ENCODE measurements at places on chromosomes 5 and 9. TPM values are rescaled to one million over a fixed set of nuclear protein-coding genes. Genes with fewer than 3 reads are reported as not detected.
A peak's percentile ranks its signal among the peaks of the same experiment; 100 is the strongest.

- no peak for DNase-seq
Observed at GRCh38 chr9:80968611-80969010, 720.7 kb downstream of the TLE1 start.

DNA sequence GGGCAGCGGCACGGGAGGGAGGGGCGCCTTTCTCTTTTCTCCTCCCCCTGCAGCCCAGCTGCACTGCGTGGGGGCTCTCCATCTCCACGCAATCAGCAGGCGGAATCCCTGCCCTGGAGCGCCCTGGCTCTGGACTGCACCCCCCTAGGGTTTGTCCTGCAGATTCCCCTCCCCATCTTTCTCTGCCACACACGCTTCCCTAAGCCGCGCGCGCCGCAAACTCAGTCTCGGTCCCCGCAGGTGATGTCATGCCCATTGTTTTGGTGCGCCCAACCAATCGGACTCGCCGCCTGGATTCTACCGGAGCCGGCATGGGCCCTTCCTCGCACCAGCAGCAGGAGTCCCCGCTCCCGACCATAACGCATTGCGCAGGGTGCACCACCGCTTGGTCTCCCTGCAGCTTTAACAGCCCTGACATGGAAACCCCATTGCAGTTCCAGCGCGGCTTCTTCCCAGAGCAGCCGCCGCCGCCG, at the start of gene KCNN2:
Gene KCNN2, plus strand, starts transcription at position 347 of the 473 bp plus-strand sequence. Its CDS starts 70 bp downstream, at position 417.
- peak; percentile 86 for DNase-seq

- DNase-seq, result peak; percentile 94
Observed at GRCh38 chr9:128733256-128733655, 9.3 kb upstream of the ZDHHC12 start.

- peak; percentile 80 for DNase-seq
Observed at GRCh38 chr9:27184556-27185351, 75.7 kb downstream of the TEK start.

- DNase-seq, result no peak
Observed at GRCh38 chr9:37010180-37010579, 23.9 kb downstream of the PAX5 start.

- DNase-seq, result peak; percentile 79
Observed at GRCh38 chr5:84393969-84394368, 9.3 kb upstream of the EDIL3 start.

DNA sequence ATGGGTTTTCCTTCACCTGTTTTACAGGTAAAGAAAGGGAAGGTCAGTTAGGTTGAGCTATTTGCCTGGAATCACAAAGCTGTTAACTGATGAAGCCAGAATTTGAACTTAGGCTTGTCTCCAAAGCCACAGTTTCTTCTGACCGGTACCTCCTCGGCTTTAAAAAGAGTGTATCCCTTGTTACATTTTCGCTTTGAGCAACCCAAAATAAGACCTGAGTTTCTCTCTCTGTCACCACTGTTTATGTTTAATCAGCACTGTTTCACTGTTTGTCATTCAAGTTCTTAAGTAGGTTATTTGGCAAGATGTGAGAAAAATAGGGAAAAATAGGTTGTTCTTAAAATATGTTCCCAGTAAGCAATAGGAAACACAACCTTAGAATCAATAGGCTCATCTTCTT, 84.6 kb downstream of the VCAN start:
- no peak for DNase-seq

GRCh38 chr5:74201334-74202081, 439.0 kb downstream of the ENC1 start:
- DNase-seq, result peak; percentile 80

- no peak for DNase-seq
Observed at GRCh38 chr5:42677156-42677842, 79.3 kb upstream of the CCDC152 start.

DNA sequence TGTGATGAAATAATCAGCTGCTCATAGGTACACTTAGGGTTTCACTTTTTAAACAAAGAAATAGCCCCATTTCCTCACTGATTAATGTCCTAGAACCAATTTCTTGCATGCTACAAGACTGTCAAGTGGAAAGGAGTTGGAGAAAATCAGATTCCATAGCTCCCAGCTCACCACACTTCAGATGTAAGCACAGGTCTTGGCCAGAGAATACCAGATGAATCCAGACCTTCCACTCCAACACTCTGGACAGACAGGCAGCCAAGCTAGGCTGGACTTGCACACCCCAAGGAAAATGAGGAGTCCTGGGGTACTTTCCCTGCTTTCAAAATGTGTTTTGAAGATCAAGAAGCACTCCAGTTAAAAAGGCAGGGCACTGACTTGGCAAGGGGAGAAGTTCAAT, 68.5 kb downstream of the KLHL3 start:
- DNase-seq, result no peak

DNA sequence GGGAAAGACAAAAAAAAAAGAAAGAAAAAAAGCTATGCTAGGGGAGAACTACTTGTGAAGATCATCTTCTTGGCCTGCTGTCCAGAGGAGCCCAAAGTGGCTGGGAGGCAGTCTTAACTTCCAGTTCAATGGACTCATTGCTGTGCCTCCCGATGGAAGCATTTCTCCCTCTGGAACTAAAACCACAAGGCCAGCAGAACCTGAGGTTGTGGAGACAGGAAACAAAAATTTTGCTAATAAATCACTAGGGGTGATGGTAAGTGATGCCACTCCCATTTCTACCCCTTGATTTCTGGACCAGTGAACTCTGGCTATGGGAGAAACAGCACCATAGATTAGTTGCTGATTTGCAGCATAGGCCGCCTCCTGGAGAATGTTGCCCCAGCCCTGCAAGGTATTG, 123.4 kb upstream of the NFIL3 start:
- DNase-seq, result no peak

DNA sequence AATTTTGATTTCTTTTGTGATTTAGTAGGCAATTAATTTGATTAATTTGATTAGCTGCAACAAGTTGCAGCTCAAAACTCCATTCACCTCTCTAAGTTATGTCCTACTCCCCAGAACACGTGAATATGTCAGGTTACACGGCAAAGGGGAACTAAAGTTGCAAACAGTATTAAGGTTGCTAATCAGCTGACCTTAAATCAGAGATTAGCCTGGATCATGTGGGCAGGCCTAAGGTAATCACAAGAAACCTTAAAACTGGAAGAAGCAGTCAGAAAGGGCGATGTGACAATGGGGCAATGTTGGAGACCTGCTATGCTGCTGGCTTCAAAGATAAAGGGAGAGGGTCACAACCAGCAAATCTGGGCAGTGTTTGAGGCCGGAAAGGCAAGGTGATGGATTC, 47.3 kb upstream of the ANXA1 start:
- peak; percentile 25 for DNase-seq

DNA sequence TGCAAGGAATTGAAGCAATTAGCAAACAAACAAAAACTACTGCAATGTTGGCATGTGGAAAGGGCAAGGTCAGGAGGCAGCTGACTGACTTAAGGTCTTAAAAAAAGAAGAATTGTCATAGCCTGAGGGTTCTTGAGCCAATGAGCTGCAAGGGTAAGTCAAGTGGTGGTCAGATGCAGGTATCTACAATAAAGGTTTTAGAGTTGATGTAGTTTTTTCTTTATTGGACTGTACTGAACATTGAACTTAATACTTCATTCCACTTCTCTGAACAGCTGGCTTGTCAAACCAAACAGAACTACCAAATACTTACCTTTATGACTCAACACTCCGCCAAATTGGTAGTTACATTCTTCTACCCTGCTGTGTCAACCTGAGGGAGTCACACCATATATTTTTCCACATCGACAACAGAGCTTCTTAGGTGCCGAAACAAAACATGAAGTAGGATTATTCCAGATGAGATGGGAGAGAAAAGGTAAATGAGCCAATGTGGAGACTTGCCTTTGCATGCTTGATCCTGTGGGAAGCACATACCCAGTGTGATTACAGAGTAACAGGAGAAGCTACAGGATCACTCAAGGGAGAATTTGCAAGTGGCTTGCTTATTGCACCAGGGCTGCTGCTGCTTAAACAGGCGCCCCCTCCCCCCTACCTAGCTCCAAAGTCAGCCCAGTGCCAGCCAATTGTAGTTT, 35.3 kb downstream of the EQTN start:
- DNase-seq, result no peak

- no peak for DNase-seq
Observed at GRCh38 chr5:116754556-116754955, 179.9 kb upstream of the SEMA6A start.

GRCh38 chr5:151070449-151070848, 10.4 kb downstream of the TNIP1 start:
- DNase-seq, result no peak

DNA sequence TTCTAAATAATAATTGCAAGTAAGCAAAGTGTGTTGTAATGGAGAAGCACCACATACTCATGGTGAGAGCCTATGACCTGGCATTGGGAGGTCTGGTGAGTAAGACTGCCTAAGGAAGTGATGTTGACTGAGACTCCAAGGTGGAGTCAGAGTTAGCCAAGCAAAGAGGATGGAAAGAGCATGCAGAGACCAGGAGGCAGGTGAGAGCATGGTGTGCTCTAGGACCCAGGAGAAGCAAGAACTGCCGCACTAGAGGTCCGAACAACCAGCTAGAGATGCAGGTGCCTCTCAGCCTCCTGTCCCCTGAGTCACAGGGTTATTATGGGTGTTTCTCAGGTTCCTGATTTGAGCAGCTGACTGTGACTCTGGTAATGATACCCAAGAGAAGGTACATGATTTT, 27.3 kb downstream of the ANP32B start:
- DNase-seq, result peak; percentile 89

GRCh38 chr5:148791334-148791667, 35.1 kb upstream of the ADRB2 start:
- DNase-seq, result no peak

GRCh38 chr5:81254886-81255559, 21.9 kb downstream of the CKMT2 start:
- no peak for DNase-seq

DNA sequence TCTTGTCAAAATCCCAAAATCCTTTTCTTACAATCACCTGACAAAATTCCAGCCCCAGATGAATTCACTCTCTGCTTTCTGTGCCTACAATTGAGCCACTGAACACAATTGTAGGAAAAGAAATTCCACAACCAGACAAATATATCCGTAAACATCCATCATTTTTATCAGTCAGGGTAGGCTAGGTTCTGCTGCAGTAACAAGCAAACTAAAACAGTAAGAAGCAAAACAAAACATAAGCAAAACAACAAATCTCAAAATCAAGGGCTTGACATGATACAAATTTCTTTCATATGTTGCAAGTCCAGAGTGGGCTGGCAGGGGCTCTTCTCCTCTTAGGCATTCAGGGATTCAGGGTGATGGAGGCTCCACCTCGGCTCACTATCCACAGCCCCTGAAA, 114.2 kb upstream of the MAN2A1 start:
- no peak for DNase-seq

DNA sequence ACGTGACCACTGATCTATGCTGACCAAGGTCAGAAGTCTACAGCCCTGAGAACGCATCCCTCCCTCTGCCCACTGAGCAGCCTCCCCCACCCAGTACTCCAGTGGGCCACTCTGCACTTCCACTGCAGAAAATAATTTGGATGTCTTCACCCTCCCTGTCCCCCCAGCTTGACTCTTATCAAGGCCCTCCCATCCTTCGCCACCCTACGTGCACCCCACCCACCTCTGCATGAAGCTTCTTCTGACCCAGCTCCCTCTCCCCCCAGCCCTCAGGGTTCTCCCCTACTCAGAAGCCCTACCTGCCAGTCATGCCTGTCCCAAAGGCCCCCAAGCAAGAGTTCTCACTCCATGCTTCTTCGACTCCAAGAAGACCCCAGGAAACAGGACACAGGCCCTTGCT, 138.5 kb upstream of the FSTL4 start:
- no peak for DNase-seq

GRCh38 chr9:137269231-137269772, 8.2 kb upstream of the TOR4A start:
- peak; percentile 63 for DNase-seq

DNA sequence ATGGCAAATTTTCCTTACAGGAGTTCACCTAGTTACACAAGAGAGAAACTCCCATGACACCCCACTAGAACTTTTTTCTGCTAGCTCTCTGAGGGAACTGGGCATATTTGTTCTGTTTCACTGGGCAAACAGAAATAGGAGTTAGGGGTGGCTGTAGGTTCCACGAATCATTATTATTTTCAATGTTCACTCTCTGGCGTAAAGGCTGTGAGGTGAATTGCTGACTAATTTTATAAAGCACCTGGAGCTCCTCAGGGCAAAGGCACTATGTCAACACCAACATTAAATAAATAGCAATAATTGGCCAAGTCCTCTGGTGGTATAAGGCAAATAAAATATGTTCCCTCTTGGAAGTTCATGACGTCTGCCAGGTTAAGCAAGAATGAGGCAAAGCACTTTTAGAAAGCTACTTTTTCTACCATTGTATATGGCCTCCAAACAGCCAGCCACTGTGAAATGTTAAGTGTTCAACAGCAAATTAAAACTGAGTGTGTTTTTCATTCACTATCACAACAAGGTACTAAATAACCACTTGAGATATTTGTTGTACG, 344.6 kb downstream of the PDE4D start:
- DNase-seq, result no peak

- no peak for DNase-seq
Observed at GRCh38 chr5:181126841-181127240, 4.1 kb downstream of the OR2V1 start.

- DNase-seq, result no peak
Observed at GRCh38 chr5:147733075-147733474, 49.5 kb downstream of the JAKMIP2 start.

DNA sequence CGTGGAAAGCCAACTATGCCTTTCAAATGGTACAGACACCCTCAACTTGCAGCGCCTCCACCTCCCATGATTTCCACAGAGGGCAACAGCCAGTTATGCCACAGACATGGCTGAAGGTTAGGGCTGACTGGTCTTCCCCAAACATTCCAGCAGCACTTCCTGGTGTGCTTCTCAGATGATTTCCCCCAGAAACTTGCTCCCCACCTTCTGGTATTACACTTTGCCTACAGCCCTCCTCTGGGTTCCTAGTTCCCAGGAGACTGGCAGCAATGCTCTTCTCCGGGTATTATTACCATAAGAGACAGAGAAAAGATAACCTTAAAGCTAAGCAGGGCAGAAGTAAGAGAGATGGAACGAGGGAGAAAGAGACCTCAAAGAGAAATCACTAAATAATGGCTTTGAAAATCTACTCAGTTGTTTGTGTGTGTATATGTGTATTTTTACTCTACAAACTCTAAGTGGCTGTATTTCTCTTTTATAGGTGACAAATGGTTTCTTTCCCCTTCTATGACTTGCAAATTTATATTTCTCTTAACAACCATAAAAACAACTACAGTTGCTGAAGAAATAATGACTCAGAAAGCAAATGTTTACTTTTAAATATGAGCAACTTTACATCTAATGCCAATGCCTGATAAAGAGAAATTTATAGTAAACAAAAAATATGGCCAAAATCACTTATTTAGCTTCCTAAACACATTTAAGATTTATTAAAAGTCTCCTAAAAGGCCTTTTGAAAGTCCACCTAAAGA, 133.8 kb downstream of the PDE4D start:
- peak; percentile 46 for DNase-seq

SMIM32 gene
- total RNA-seq, result not detected

SPATA31D4 gene
- not detected for total RNA-seq

GFI1B gene
- not detected for total RNA-seq

ABLIM3 gene
- 41.3 TPM for total RNA-seq
